ENCODE measurements at places on chromosomes 12 and 14.

- no peak for DNase-seq
Measured at GRCh38 chr12:39846304-39846703, 226.7 kb upstream of the ABCD2 start.

DNA sequence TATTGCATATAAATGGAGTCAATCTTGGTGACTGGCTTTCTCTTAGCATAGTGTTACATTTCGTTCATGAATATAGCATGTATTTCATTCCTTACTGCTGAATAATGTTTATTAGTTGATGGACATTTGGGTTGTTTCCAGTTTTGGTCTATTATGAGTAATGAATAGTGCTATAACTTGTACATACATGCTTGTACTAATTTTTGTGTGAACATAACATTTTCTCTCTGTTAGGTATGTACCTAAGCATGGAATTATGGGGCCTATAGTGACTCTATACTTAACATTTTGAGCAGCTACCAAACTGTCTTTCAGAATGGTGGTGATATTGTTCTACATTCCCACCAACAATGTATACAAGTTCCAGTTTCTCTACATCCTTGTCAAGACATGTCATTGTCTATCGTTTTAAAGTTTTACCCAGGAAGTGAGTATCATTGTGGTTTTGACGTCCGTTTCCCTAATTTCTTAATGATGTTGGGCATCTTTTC, 23.1 kb downstream of the ATP2A2 start:
- DNase-seq, result no peak

DNA sequence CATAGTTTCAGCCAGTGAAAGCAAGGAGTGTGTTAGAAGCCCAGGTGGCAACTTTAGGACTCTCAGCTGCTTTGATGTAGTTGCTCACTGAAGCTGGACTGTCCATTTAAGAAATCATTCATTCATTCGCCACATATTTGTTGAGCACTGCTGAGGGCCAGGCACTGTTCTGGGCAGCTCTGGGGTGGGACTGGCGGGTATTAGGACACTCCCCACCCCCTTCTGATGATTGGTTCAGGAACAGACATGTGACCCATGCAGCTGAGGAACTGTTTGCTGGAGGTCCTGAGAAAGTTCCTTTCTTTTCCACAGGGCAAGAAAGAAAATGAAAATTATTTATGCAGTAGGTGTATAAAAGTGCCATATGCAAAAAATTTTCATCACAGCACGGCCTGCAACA, 70.3 kb upstream of the CHST11 start:
- no peak for DNase-seq

DNA sequence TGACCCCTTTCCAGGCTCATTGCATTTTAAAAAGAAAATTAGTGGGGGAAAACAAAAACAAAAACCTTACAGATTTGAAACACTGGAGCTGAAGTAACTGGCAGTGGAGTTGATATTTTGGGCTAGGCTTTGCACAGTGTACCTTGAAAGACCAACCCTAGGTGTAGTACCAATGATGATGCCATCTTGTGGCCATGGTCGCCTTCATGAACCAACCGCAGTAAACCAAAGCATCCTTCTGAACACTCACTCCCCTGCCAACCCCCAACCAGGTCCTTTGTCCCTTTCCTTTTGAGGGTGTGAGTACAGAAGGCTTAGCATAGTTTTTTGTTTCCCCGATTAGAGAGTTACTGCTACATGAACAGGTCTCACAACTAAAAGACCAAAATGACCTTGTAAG, 5.9 kb downstream of the TOMM20L start:
- DNase-seq, result no peak

DNA sequence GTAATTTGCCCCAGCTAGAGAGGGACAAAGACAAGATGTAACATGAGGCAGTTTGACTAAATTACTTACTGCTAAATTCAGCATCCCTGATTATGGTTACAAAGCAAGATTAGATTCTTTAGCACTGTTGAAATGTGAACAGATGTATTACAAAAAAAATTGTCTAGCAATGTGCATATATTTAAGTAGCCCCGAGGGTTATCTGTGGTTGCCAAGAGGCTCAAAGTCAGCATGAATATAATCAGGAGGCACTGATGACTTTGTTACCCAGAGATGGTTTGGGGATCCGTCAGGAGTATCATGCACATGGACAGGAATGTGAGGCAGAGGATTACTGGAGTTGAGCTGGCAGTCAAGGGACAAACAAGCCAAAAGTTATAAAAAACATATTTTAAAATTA, 356.9 kb upstream of the CCDC196 start:
- no peak for DNase-seq

DNA sequence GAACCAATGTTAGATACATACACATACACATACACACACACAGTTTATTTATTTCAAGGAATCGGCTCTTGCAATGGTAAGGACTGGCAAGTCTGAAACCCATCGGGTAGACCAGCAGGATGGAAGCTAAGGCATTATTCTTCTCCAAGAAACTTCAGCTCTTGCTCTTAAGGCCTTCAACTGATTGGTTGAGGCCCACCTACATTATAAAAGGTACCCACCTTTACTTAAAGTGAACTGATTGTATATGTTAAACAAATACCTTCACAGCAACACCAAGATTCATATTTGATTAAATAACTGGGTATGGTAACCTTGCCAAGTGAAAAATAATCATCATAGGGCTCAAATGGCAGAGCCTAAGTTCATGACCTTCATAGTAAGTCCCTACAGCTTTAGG, 695.5 kb downstream of the BCL11B start:
- DNase-seq, result no peak

DNA sequence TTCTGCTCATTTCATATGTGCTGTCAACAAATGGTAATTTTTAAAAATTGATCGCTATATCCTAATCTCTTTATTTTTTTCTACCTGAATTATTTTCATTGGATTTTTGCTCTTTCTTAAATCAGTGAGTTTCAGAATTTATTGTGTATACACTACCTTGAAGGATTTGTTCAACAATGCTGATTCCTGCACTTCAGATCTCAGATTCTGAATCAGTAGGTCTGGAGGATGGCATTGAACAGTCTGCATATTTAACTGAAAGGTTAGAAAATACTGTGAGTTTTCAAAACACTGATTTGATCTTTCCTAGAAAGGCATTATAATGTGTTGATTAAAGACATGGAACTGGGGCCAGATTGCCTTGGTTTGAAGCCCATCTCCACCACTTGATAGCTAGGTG, 1.6 kb downstream of the G2E3 start:
- DNase-seq, result no peak

DNA sequence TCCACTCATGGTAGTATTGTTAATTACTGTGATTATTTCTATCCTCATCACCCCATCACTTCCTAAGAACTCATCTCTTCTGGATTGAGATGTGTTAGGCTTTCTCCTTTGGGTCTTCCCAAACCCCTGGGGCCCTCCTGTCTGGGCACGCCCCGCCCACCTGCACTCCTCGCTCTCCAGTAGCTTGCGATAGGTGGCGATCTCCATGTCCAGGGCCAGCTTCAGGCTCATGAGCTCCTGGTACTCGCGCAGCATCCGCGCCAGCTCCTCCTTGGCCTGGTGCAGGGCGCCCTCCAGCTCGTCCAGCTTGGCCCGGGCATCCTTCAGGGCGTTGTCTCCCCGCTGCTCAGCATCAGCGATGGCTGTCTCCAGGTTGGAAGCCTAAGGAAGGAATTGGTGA, 6.8 kb downstream of the KRT71 start:
- no peak for DNase-seq

DNA sequence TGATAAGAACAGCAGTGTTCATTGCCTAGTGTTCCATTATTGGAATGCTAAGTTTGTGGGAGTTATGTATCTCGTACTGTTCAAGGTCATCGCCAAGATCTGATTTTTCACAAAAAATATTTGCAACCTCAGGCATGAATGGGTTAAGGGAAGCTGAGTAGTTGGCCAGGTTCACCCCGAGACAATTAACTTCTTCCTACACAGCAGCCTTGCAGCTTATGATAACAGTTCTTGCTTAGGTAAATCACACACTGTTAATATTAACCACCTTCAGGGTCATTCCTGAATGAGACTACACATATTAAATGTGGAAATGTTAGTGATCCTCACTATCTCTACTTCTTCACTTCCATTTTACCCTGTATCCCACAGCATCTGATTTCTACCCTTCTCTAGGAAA, 18.0 kb downstream of the FKBP11 start:
- no peak for DNase-seq

GRCh38 chr12:40105515-40106201, at the start of gene SLC2A13:
Gene SLC2A13, minus strand, starts transcription at chr12:40106081. Its CDS starts 273 bp downstream, at chr12:40105808.
- peak; percentile 54 for DNase-seq

DNA sequence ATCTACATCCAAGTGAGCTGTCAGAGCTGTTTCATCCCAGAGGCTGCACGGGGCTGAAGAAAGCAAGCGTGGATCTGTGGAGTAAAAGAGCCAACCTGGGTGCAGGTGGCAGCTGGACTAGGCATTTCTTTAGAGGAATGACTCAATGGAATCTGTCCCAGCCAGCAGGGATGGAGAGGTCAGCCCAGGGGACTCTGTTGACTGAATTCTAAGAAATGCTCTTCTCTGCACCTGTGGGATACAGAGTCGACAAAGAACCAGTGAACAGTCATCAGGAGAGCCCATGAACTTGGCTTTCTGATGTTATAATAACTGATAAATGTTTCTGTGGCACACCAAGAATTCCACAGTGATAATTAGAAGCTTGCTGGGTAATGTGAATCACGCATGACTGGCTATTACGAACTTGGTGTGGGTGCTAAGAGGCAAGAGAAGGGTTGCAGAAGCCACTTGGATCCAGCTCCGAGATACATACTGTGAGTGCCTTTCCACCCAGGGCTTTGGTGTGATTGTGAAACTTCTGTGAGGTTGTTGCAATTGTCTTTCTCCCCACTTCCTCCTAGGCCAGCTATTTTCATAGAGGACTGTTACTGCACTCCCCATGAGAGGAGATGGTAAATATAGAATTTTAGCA, 16.2 kb downstream of the PYGL start:
- no peak for DNase-seq

GRCh38 chr12:104083769-104084475, 19.6 kb downstream of the HCFC2 start:
- DNase-seq, result no peak

DNA sequence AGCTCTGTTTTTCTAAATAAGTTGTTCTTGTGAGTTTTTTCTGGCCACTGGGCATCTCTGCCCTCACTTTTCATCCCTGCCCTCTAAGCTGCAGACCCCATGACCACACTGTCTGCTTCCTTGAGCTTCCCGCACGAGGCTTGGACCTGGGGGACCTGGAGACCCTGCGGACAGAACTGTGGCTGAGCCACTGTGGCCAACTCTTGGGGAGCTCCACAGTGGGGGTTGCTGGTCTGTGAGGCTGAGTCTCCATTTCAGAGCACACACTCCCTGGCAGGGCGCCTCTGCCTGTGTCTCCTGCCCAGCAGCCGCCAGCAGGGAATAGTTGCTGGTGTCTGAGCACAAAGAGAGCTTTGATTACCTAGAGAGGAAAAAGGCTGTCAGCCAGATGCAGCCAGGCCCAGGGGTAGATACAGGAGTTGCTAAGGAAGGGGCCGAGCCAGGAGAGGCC, 13.1 kb upstream of the RIN3 start:
- no peak for DNase-seq

DNA sequence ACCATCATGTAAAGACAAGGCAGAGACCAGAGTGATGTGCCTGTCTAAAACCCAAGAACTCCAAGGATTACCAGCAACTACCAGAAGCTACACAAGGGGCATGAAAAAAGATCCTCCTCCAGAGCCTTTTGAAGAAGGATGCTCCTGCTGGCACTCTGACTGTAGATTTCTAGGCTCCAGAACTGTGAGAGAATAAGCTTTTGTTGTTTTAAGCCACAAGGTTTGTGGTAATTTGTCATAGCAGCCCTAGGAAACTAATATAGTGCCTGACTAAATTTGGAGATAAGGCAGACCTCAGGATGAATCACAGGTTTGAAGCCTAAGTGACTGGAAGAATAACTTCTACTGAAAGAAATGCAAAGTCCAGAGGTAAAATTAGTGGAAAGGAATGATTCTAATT, 132.9 kb downstream of the CEP83 start:
- DNase-seq, result no peak

- no peak for DNase-seq
Measured at GRCh38 chr14:81085596-81085995, 130.2 kb downstream of the TSHR start.

- no peak for DNase-seq
Measured at GRCh38 chr14:76998910-76999309, 29.6 kb downstream of the IRF2BPL start.

- peak; percentile 28 for DNase-seq
Measured at GRCh38 chr14:100246809-100247428, 8.0 kb downstream of the YY1 start.

GRCh38 chr14:84013424-84013823, 1516.5 kb upstream of the FLRT2 start:
- DNase-seq, result no peak

DNA sequence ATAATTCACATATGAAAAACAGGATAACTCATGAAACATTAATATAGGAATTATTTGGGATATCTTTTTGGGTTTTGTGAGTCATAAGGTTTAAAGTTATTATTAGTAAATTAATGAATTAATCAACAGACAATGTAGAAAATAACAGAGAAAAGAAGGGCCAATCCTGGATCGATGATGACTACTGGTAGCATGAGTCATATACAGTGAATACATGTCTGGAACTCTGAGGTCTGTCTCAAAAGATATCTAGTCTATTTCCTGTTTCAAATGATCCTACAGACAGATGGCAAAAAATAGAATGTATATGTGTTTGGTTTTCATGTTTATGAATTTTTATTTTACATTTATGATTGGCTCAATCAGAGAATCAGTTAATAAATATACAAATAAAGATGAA, 86.4 kb upstream of the RTL1 start:
- no peak for DNase-seq

DNA sequence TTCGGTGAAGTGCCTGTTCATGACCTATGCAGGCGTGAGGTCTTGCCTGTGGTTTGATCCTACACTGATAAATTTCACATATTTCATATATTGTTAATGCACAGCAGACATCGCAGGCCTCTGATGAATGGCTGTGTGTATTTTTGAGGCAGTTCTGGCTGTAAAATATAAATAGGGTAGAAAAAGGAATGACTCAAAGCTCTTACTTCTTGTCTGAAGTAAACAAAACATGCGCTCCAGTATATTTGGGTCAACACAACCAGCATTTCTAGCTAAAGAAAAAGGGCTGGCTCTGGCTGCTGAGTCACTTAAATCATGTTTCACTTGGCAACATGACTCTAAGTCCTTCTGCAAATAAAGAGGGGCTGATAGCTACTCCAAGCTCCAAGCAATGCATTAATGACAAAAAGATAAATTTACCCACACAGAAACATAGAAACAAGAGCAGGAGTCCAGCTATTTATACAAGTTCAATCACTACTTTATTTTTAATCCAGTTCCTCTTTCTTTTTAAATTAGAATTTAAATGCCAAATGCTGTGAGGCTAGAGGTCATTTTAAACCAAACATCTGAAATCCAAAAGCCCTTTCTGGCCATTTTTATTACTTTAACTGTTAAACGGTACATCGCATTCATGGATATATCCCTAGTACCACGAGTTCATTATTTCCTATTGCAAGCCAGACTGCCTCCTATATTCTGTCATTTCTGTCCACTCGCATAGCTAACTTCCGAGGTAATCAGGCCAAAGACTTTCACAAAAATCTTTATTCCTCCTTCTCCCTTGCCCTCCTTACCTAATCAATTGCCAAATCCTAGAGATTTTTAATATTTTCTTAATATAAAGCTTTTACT, 54.3 kb upstream of the TMCC3 start:
- DNase-seq, result no peak

- no peak for DNase-seq
Measured at GRCh38 chr12:47038270-47038748, 41.1 kb upstream of the PCED1B start.

Data from NT2/D1 (cell line).